Stimulated activated CD8-positive, alpha-beta memory T cell treated with anti-CD3 and anti-CD28 coated beads, Interleukin-7, amount 100 ng/mL, for 1 hour (primary cell): ENCODE measurements at places on chromosomes 6 and 20.

GRCh38 chr6:44572346-44572745, 184.8 kb downstream of the CDC5L start:
- DNase-seq, result no peak

DNA sequence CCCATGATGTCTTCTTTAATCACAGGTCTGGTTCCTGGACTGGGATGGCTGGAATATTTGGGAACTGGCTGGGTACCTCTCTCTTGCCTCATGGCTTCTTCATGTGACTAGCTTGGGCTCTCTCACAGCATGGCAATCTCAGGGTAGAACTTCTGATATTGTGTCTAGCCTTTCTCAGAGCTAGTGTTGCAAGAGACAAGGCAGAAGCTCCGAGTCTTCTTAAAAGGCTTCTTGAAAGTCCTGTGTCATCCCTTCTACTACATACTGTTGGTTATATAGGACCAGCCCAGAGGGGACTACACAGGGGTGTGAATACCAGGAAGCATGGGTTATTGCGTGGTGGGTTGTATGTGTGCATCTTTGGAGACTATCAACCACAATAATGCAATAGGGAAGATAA, 23.3 kb downstream of the BCAS1 start:
- DNase-seq, result no peak

DNA sequence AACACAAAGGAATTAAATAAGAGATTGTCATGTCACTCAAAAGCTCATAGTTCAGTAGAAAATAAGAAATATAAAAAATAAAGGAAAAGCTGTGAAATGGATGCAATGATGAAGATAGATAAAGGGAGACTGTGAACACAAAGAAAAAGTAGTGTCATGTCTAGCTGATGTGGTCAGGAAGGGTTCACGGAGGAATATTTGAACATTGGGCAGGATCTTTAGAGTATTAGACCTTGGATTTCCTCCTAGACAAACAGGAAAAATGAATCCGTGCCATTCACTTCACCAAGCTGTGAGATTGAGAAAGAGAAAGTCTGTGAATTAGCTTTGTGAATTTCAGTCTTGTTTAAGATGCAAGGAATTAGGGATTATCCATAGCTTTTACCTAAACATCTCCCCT, 414.4 kb upstream of the PLCB4 start:
- no peak for DNase-seq

GRCh38 chr6:142152746-142153145, 5.7 kb downstream of the VTA1 start:
- DNase-seq, result no peak

DNA sequence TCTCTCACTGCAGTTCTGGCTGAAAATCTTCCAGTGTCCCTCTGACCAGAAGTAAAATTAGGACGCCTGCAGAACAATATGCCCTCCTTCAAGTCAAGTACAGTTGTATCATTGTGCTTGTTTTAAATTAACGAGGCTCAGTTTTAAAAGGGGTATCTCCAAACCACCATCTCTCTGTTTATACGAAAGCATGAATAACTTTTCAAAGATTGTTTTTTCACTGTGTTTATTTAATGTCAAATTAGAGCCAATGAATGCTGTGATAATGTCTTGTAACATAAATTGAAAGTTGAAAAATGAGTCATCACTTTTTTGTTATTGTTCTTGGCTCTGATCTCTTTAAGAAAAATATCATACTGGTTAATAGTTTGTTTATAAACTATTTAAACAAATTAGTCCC, 230.7 kb upstream of the THEMIS start:
- DNase-seq, result no peak

GRCh38 chr6:111804627-111805235, 68.5 kb downstream of the FYN start:
- peak; percentile 41 for DNase-seq

DNA sequence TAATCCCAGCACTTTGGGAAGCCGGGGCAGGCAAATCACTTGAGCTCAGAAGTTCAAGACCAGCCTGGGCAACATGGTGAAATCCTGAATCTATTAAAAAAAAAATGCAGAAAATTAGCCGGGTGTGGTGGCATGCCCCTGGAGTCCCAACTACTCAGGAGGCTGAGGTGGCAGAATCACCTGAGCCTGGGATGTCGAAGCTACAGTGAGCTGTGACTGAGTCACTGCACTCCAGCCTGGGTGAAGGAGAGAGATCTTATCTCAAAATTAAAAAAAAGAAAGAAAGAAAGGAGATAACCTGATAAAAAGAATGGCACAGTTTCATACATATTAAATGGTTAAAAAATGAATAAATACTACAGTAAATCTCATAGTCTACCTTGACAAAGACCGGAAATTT, 123.6 kb upstream of the TNFAIP3 start:
- no peak for DNase-seq

- no peak for DNase-seq
Observed at GRCh38 chr6:169495601-169496000, 206.2 kb downstream of the WDR27 start.

DNA sequence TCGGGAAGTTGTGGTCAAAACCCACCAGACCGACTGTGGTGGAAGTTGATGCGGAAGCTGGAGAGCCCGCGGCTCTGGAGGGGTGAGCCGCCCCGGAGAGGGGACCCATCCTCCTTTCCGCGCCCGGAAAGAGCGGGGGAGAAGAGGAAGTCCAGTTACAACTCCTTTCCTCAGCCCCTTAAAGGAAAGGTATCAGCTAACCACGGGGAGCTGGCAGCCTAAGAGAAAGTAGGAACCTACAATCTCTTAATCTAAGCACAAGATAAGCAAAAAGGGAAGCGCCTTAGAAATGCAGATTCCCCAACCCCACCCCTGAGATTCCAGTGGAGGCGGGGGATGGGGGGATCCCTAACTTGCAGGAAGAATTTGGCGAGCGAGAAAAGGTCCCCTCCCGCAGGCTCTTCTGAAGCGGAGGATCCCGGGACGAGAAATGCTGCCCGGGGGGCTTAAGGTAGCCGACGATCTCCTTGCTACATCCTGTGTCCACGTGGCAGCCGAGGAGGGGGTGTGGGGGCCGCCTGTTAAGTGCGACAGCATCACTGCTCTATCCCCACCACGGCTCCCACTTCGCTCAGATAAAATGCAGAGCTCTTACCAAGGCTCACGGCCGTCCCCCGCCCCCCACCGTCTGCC, 87.5 kb downstream of the ZFP64 start:
- no peak for DNase-seq

- DNase-seq, result no peak
Observed at GRCh38 chr6:138560130-138560860, 61.0 kb upstream of the NHSL1 start.

GRCh38 chr20:10634211-10634610, 39.6 kb downstream of the JAG1 start:
- no peak for DNase-seq
